ENCODE measurements at places on chromosomes 3 and 15. TPM values are rescaled to one million over a fixed set of nuclear protein-coding genes. Genes with fewer than 3 reads are reported as not detected.

The DLL4 gene
- total RNA-seq = under 0.01 TPM

The CASR gene
- not detected for total RNA-seq

The RAB6B gene
- not detected for total RNA-seq

The SNURF gene
- 2.9 TPM for total RNA-seq

The PTH1R gene
- 1.6 TPM for total RNA-seq

The GHRL gene
- not detected for total RNA-seq

The MUC13 gene
- total RNA-seq = not detected

The MORC1 gene
- not detected for total RNA-seq

The SLC35G2 gene
- 16.4 TPM for total RNA-seq

Data from myometrial cell (primary cell).